ENCODE measurements at places on chromosomes 7 and 10.

GRCh38 chr7:19099194-19099593, 18.2 kb downstream of the TWIST1 start:
- H3K27me3 ChIP-seq, result peaks cover 71% of the 10 kb centered on the region
- H3K4me3 ChIP-seq, result no peak overlapping the region
- no peaks in the 10 kb centered on the region for H3K36me3 ChIP-seq
- H3K27ac ChIP-seq, result no peak overlapping the region
- DNase-seq, result no peak

DNA sequence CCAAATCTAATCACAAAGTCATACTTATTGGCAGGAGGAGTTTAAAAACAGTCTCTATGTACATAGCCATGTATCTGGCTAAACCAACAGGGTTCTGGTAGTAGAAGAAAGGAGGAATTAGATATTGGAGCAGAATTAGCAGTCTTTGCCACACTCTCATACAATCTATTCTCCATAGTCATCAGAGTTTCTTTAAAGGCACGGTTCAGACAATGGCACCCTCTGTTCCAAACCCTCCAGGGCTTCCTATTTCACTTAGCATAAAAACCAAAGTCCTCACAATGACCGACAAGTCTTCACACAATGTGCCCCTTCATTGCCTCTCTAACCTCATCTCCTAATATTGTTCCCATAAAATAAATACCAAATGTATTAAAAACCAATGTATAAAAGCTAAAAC, 12.7 kb downstream of the ZNF438 start:
- H3K4me1 ChIP-seq, result peaks cover 6% of the 10 kb centered on the region
- peak overlapping the region; percentile 13 for H3K27ac ChIP-seq
- no peak for DNase-seq
- no peaks in the 10 kb centered on the region for H3K36me3 ChIP-seq
- H3K27me3 ChIP-seq, result no peaks in the 10 kb centered on the region

DNA sequence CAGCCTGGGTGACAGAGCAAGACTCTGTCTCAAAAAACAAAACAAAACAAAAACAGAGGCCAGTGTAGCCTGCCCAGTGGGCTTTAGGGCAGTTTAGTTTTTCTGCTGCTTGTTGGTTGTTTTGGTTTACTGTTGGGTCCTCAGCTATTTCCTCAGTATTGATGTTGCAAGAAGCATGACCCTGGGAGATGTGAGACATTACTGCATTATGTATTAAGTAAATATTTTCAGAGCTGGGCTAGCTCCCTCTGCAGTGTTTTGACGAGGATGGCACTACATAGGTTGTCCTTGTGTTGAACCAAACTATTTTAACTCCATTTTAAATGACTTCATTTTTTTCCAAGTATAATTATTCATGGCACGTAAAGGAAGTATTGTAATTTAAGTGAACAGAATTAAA, 4.8 kb downstream of the AKAP9 start:
- peaks cover 13% of the 10 kb centered on the region for H3K4me1 ChIP-seq
- H3K36me3 ChIP-seq, result no peaks in the 10 kb centered on the region
- peak; percentile 85 for DNase-seq
- H3K27me3 ChIP-seq, result no peaks in the 10 kb centered on the region
- no peak overlapping the region for H3K27ac ChIP-seq
- no peak overlapping the region for H3K4me3 ChIP-seq

DNA sequence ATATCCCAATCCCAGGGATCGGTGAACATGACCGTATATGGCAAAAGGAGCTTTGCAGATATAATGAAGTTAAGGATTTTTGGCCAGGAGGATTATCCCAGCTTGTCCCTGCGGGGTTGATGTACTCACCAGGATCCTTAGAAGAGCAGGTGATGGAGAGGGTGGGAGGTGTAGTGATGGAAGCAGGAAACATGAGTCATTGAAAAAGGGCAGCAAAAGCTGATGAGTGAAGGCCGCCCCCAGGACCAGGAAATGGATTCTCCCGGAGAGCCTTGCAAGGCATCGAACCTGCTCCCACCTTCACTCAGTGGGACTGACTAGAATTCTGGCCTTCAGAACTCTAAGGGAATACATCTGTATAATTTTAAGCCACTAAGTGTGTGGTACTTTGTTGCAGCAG, 5.2 kb upstream of the NUPR2 start:
- H3K4me1 ChIP-seq, result no peaks in the 10 kb centered on the region
- H3K27me3 ChIP-seq, result peaks cover 11% of the 10 kb centered on the region
- H3K4me3 ChIP-seq, result no peak overlapping the region
- DNase-seq, result no peak
- H3K36me3 ChIP-seq, result no peaks in the 10 kb centered on the region

DNA sequence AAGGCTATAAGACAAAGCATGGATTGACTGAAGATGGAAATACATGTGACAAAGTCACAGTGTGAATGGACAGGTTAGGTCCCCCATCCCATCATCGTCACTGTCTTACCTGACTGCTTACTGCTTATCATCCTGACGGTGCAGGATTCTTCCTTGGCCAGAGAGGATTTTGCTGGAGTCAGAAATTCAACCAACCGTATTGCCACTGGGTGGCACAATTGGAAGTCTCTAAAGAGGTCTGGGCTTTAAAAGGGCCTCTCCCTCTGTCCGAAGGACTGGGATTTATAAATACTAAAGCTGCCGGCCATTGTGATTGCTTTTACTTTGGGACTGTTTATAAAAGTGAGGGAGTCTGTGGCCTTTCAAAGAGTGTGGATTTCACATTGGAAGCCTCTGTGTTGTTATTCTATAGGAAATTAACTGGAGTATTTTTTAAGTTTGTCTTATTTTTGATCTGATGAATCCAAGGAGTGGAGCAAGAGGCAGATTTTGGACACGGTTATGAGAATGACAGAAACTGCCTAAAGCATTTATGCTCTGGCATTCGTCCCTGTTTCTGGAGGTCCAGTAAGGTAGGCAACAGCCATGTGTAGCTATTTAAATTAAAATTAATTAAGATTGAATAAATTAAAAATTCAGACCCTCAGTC, 113.3 kb upstream of the CREB5 start:
- H3K27ac ChIP-seq, result no peak overlapping the region
- no peak for DNase-seq
- H3K4me3 ChIP-seq, result no peak overlapping the region
- H3K4me1 ChIP-seq, result no peaks in the 10 kb centered on the region
- no peaks in the 10 kb centered on the region for H3K27me3 ChIP-seq
- H3K36me3 ChIP-seq, result no peaks in the 10 kb centered on the region
